ENCODE measurements at places on chromosomes 3 and 15.

DNA sequence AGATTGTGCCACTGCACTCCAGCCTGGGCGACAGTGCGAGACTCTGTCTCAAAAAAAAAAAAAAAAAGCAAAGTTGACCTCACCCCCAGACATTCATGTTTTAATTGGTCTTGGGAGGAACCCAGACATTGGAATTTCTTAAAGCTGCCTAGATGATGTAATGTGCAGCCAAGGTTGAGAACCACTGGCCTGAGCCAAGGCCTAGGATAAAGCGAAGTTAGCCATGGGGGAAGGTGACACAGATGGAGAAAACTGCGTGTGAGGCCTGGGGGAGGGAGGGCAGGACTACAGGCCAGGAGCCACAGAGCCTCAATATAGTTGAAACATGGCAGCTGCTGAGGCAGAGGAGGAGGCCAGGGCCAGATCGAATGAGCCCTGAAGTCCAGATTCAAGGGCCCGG, 21.0 kb downstream of the GLB1 start:
- peak; percentile 85 for DNase-seq

DNA sequence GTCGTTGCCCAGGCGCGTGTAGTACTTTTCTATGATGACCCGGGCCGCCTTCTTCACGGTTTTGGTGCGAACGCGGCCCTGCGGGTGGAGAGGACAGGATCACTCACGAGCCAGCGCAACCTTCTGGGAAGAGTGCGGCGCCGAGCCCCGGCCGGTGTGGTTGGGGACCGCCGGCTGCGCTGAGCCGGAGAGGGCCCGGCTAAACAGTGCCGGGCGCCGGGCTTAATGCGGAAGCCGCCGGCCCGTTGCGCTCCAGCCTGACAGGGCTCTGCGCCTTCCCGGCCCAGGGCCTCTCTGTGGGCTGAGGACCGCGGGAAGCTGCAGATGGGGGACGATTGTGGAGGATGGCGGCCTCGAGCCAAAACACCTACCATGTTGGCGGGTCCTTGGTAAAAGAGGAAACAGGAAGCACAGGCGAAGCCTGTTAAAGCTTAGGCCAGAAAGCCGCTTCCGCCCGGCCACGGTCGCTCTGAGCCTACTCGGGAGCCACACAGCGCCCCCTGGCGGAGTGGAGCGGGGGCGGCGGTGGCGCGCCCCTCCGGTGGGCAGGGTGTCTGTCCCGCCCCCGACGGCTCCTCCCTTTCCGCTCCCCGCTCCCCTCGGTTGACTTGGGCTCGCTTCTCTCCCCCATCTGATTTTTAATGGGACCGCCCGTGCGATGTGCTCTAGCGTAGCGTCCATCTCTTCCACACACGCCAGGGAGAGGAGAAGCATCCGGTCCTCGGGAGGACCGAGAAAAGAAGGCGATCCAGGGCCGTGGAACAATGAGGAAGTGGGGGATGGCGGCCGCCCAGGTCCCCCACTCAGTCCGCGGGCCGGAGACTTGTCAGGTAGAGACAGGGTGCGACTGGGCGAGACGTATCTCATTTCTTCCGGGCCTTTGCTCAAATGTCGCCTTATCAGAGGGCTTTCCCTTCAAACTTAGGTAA, at the start of gene RPS17:
RPS17 (minus strand) TSS at position 403 of the 929 bp plus-strand sequence; CDS start at position 374, 29 bp downstream.
- DNase-seq: peak; percentile 96

GRCh38 chr15:48354694-48355303, 23.6 kb downstream of the DUT start:
- peak; percentile 6 for DNase-seq

- DNase-seq: no peak
These were observed 44.2 kb downstream of the MKRN2 start for GRCh38 chr3:12601072-12601471.

DNA sequence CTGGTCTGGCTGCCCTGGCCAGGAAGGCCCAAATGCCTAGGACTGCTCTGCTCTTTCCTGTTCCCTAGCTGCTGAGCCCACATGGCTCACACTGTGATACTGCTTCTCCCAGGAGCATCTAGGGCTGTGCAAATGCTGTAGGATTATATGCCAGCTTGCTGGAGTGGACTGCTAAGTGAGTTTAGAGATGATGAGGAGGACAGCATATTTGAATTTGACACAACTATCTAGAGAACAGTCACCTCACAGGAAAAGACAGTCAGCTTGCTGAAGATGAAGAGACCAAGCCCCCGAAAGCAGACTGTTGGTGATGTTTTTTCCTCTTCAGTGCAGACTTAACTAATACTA, 39.2 kb downstream of the CLEC3B start:
- no peak for DNase-seq

GRCh38 chr3:182626484-182627467, 166.5 kb upstream of the ATP11B start:
- DNase-seq: no peak

GRCh38 chr3:149151843-149152242, 22.4 kb downstream of the HPS3 start:
- DNase-seq: peak; percentile 37

- no peak for DNase-seq
These were observed 26.6 kb upstream of the TRIM42 start for GRCh38 chr3:140651287-140651686.

DNA sequence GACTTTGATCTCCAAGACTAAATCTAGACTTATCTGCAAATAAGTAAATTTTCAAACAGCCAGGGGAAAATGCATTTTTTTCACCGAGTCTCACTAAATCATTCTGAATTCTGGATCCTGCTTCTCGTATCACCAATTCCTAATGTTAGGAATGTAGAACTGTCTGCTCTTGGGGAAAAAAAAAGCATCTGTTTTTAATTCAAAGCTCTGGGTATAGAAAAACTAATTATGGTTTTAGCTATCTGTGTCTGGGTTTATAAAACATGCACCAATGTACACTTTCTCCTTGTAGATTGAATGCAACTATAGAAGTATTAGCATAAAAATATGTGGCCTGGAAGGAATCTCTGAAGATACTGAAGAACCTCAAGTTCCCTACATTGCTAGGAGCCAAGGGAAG, 4.8 kb upstream of the CDAN1 start:
- DNase-seq: no peak

- DNase-seq: no peak
These were observed 82.9 kb downstream of the CLDN1 start for GRCh38 chr3:190239325-190239724.
